ENCODE measurements at places on chromosomes 11 and 22.

DNA sequence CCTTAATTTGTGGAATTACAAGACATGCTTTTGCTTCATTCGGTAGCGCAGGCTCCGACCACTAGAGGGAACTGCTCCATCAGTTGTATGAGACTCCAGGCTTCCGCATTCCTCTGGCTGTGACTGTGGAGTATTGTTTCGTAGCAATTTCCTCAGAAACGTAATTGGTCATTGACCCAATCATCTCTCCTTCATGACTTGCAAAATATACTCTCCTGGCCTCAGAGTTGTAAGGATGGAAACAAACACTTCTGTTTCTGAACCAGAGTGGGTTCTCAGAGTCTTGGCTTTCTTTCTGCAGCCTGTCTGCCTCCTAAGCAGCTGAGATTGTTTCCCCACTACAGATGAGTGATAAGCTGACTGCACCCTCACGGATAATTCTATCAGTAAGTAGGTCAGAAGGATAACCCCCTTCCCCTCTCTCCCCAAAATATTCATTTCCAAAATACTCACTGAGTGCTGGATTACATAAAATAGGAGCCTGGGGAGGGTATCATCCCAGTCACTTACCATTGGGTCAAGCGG is 146.8 kb upstream of the ZC3H12C start:
- peak; percentile 50 for DNase-seq

DNA sequence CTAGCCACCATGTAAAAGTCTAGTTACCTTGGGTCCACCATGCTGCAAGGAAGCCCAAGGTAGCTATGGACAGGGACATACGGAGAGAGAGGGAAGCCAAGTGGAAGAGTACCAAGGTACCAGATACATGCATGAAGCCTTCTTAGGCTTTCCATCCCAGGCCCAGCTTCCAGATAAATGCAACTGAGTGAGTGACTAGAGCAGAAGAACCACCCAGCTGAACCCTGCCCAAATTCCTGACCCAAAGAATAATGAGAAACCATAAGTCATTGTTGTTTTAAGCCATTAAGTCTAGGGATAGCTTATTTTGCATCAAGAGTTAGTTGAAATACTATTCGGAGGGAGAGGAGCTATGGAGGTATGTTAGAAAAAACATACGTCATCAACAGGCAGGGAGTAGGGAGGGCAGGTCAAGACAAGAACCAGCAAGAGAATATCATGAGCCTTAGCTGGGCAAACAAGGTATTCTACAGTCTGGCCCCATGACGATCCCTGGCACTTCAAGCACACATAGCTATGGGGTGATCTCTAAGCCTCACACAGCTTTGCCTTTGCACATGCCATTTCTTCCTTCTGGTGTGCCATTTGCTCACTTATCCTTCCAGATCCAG is 36.5 kb upstream of the APLNR start:
- DNase-seq, result no peak

DNA sequence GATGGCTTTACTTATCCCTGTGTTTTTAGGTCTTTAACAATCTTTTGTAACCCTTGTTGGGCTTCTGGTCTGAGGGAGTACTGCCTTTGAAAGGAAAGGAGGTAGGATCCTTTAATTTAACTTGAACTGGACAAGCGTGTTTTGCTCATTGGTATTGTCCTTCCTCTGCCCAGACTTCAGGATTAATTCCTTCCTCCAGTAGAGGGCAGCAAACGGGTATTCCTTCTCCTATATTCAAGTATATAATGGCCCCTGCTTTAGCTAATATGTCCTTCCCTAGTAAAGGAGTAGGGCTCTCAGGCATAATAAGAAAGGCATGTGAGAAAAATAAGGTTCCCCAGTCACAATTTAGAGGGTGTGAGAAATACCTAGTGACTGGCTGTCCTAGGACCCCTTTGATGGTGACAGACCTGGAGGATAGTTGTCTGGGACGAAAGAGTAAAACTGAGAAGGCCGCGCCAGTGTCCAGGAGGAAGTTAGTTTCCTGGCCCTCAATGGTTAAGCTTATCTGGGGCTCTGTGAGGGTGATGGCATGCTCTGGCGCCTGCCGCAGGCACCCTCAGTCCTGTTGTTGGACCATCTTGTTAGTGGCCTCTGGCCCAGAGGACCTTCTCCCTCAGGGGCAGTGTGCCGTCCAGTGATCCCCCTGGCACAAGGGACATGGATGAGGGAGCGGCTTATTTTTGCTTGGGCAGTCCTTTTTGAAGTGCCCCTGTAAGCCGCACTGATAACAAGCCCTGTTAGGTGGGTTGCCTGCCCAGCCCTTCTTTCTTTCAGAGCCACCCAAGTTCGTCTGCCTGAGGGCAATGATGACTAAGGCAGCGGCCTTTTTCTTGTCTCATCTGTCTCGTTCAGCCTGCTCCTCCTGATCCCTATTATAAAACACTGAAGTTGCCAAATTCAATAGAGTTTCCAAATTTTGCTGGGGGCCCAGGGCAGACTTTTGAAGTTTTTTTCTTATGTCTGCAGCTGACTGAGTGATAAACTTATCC is 51.8 kb downstream of the C11orf71 start:
- peak; percentile 36 for DNase-seq

- no peak for DNase-seq
Observed at GRCh38 chr22:29994027-29994715, 86.1 kb upstream of the HORMAD2 start.

DNA sequence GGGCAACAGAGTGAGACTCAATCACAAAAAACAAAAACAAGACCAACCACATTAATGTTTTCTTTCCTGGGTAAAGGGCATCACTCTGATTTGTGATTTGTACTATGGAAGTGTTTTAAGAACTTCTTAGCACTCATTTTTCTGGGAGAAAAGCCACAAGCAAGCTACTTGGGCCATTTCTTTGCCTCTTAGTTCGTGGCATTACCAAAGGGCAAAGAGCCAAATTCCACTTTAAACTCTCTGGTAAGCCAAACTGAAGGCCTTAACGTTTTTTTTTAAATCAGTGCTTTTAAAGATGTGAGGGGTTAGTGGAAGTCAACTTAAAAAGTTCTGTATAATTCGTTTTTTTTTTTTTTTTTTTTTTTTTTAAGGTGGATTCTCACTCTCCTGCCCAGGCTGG is 36.9 kb downstream of the CAT start:
- DNase-seq, result no peak

DNA sequence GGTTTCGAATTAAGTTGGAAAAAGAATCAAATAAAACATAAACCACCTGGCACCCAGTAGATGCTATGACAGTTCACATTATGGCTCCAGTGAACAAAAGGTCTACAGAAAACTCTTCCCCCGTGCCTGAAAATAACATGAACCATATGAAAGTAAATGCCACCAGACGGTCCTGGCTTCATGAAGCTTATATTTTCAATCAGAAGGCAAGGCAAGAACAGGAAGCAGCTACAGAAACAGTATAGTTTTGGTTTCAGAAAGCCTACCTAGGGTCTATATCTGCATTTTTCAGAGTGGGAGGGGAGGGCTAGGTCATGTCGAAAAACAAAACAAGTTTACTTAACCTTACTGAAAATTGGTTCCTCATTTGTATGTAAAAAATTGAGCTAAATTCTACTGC is 9.8 kb downstream of the RAB30 start:
- peak; percentile 28 for DNase-seq

DNA sequence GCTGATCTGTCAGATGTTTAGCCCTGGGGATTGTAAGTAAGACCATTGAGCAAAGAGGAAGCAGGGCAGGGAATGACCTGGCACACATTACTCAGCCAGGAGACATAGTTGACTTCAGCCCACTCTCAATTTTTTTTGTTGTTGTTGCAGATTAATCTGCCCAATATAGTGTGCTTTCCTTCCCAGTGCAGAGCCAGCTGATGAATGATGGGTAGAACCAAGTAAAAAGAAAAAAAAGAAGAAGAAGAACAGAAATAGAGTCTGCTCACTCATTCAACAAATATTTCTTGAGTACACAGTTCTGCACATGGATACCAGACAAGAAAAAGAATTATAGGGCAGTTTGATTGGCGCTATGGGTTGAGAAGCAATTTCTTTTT is 292.7 kb downstream of the ETS1 start:
- DNase-seq, result no peak

DNA sequence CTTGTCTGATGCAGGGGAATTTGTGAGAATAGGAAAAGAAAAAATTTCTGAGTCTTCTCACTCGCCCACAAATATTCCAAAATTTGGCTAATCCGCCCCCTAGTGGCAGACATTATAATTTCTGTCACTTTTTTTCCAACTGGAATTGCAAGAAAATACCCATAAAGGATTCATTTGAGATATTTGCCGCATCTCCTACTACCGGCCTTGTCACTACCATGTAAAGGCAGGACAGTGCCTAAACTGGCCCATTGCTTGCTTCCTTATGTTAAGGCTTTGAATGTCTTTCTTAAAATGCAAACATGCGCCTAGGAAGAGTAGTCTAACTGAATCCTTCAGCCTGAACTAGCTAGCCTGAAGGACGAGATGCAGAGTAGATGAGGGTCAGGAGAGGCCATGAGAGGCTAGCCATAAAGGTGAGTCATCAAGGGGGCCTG is 9.3 kb upstream of the CEP295 start:
- no peak for DNase-seq

- DNase-seq, result no peak
Observed at GRCh38 chr22:49770547-49771265, 57.0 kb downstream of the BRD1 start.

GRCh38 chr22:38240734-38241252 is 32.0 kb downstream of the TMEM184B start:
- DNase-seq, result no peak

DNA sequence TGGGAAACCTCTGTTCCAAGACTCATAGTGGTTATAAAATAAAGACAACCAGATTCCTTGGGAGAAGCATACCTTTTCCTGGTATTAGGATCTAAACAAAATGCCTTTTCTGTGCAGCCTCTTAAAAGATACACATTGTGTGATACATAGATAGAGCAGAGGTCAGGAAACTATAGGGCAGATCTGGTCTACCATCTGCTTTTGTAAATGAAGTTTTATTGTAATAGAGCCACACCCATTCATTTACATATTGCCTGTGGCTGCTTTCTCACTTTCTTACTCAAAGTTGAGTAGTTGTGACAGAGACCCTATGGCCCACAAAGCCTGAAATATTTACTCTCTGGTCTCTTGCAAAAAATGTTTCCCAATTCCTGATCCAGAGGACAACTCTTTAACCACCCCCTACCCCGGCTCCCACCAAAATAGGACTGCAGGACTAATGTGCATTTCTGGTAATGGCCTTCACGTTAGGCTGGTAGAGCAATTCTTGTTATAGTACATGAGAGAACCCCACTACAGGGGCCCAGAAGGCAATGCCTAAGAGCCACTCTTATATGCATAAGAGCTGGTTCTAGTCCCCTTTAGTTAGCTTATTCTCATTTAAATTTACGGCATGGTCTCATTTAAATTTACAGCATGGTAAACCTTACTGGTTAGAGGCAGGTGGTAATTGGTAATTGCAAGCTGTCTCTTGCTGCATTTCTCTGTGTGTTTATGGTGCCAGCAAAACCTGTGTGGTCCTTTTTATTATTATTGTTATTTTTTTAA is 76.8 kb upstream of the YWHAH start:
- DNase-seq, result no peak

DNA sequence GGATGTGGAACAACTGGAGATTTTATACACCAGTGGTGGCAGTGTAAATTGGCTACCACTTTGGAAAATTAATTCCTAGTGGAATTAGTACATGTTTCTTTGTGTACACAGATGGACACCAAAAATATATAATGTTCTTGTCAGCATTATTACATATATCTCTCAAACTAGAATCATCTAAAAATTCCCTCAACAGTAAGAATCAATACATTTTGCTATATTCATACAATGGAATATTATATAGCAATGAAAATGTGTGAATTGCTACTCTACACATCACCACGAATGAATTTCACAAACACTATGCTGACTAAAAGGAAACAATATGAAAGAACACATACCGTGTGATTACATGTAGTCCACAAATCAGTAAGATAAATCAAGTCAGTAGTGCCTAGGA is 33.9 kb downstream of the CCDC90B start:
- no peak for DNase-seq

DNA sequence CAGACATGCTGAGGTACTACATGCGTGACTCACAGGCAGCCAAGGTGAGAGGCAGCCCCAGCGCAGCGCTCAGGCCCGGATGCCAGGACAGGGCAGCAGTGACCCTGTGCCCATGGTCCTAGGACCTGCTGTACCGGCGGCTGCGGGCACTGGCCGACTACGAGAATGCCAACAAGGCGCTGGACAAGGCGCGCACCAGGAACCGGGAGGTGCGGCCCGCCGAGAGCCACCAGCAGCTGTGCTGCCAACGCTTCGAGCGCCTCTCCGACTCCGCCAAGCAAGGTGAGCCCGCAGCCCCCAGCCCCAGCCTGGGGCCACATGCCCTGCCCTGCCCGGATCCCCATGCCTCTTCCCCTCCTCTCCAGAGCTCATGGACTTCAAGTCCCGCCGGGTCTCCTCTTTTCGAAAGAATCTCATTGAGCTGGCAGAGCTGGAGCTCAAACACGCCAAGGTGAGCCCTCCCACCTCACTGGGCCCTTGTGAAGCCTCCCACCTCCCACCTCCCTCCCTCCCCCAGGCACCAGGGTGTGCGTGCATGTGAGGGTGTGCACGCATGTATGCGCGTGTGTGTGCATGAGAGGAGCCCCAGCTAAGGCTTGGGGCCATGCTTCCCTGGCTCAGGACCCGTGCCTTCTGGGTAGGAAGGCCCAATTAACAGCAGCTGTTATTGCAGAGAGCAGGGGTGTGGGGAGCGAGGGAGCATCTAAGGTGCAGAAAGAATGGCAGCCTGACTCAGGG is 5.3 kb downstream of the CFL1 start:
- no peak for DNase-seq

DNA sequence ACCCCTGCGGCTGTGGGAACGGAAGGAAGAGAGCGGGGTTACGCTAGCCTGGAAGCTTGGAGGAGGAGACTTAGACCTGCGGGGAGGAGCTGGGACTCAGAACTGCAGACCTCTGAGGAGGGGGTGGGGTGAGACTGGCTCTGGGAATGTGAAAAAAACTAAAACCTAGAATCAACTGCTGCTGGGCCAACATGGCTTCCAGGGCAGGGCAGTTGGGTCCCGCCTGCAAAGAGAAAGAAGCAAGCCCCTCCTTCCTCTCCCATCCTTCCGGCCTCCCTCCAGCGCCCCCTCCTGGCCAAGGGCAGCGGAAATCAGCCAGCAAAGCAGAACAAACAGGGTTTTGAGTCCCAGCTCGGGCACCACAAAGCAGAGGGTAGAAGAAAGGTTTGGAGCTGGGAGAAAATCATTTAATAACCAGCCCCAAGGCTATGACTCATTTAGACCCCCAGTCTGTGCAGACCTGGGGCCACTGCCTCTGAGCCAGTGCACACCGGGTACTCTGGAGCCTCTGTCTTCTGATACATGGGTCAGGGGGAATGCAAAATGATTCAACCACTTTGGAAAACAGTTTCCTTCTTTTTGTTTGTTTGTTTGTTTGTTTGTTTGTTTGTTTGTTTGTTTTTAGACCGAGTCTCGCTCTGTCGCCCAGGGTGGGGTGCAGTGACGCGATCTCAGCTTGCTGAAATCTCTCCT is 7.3 kb upstream of the NCF4 start:
- DNase-seq, result peak; percentile 91
